Epithelial cell of esophagus (primary cell): ENCODE measurements at places on chromosomes 13 and 19.

GRCh38 chr13:48477191-48477855, 55.6 kb downstream of the RCBTB2 start:
- DNase-seq = no peak

- no peak for DNase-seq
Observed at GRCh38 chr19:16336571-16336970, 11.9 kb downstream of the KLF2 start.

DNA sequence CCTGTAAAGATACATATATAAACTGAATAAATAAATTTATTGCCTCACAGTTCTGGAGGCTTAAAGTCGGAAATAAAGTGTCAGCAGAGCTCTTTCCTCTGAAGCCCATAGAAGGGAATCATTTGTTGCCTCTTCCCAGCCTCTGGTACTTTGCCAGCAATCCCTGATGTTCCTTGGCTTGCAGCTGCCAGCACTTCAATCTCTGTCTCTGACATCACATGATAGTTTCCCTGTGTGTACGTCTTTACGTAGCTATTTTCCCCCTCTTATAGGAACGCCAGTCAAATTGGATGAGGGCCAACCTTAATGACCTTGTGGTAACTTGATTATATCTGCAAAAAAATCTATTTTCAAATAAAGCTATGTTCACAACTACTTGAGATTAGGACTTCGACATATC, 250.9 kb downstream of the LIG4 start:
- no peak for DNase-seq

GRCh38 chr19:16228637-16229321, 31.1 kb downstream of the AP1M1 start:
- DNase-seq = no peak

GRCh38 chr19:54096617-54097106, 3.9 kb downstream of the OSCAR start:
- peak; percentile 29 for DNase-seq

GRCh38 chr13:92042522-92042921, 644.1 kb downstream of the GPC5 start:
- DNase-seq = no peak

DNA sequence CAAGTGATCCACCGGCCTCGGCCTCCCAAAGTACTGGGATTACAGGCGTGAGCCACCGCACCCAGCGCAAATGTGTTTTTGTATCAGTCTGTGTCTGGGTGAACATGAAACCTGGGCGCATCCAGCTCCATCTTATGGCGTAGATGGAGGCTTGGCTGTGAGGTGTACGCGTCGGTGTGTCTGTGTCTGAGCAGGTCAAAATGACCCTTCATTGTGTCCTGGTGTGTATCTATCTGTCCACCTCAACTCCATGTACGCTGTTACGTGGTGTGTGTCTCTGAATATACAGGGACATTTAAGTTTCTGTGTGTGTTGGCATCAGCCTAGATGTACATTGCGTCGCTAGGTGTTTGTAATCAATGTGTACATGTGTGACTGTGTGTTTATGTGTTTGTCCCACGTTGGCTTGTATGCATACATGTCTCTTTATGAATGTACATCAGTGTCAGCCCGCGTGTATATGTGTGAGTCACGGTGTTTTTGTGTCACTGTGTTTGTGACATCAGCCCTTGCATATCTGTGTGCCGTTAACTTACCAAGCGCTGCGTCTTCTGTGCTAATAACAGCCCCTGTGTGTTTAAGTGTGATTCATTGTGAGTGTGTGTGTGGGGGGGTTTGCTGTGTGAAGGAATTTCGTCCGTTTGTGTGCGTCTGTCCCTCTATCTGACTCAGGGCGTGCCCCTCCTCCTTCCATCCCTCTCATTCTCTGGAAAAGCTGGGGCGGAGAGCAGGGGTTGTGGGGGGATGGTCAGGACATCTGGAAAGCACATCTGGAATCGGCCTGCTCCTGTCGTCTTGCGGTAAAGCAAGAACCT, 6.4 kb downstream of the AXL start:
- DNase-seq = peak; percentile 95

- DNase-seq = peak; percentile 37
Observed at GRCh38 chr19:53881482-53882390, at the start of gene PRKCG. PRKCG (plus strand) TSS chr19:53882197; CDS start chr19:53882495, 298 bp downstream.

GRCh38 chr13:50144246-50145160, 129.3 kb downstream of the KCNRG start:
- DNase-seq = no peak

DNA sequence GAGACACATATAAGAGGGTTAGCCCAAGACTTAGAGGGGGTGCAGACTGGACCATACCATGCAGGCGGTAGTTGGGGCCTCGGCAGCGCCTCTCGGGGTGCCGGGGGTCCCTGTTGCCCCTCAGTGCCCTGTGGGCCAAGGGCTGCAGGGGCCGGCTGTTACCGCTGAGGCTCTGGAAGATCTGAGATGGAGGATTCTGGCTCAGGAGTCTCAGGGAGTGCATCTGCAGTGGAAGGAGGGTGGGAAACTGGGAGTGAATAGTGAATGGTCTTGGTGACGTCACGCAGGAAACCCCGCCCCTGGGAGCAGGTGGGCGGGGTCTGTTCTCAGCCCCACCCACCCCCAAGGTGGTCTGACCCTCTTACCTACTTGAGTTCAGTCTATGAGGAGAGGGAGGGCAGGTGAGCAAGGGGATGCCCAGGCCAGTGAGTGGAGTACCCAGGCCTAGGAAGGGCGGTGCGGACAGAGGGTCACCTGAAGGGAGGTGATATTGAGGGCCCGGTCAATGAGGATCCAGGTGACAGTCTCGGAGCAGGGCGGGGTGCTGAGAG, 1.7 kb upstream of the DBP start:
- no peak for DNase-seq

GRCh38 chr13:36058116-36058515, 73.1 kb downstream of the DCLK1 start:
- no peak for DNase-seq

- DNase-seq = no peak
Observed at GRCh38 chr19:42427313-42427712, at the start of gene LIPE. LIPE (minus strand) TSS chr19:42427388; CDS start chr19:42427149, 239 bp downstream.

GRCh38 chr19:10419646-10420443, 493 bp upstream of the PDE4A start:
- DNase-seq = peak; percentile 53

DNA sequence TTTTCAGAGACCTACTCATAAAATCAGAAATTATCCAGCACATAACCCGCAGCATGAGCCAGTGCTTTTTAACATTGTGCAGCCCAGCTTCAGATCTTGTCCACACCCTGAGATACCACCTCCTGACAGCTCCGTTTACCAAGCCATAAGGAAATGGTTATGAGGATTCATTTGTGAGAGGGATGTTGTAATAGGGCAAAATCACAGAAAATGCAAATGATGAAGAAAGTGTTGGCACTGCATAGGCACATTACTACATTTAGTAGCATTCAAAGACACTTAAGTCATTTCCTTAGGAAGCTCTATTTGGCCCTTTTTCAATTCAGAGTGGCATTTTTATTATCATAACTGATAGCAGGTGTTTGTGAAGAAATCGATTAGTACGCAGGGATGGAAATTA, 277.5 kb downstream of the DNAJC15 start:
- DNase-seq = peak; percentile 46

DNA sequence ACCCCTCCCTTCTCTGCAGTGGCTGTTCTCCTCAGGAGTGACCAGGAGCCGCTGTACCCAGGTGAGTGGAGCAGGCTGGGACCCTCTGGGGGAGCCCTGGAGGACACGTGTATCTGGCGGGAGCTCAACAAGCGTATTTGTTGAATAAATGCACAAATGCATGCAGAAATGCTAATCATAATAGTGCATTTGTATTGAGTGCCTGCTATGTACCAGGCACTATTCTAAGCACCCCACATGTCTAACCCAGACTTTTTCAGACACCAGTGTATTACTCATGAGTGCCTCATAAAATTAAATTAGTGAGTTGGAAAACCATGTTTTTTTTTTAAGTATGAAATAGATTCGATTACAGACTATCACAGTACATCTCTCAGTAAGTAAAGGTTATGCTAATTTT, 7.9 kb downstream of the HPN start:
- DNase-seq = no peak

DNA sequence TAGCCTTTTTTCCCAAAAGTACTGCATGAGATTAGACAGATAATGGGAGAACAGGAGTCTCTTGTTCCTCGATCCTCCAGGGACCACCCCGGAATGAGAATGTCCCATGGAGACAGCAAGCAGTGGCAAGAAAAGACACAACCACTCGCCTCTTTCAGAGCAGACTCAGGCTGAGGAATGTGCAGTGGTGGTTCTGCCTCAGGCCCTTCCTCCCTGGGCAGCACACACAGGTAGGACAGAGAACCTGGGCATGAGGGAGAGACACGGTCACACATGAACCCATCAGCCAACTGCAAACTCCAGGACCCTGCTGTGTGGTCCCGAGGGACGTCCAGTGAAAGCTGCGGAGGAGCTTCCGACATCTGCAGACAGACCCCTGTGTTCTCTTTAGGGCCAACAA, 31.0 kb downstream of the CRYL1 start:
- DNase-seq = peak; percentile 69

GRCh38 chr13:36858290-36858689, 39.3 kb downstream of the RFXAP start:
- DNase-seq = peak; percentile 59

DNA sequence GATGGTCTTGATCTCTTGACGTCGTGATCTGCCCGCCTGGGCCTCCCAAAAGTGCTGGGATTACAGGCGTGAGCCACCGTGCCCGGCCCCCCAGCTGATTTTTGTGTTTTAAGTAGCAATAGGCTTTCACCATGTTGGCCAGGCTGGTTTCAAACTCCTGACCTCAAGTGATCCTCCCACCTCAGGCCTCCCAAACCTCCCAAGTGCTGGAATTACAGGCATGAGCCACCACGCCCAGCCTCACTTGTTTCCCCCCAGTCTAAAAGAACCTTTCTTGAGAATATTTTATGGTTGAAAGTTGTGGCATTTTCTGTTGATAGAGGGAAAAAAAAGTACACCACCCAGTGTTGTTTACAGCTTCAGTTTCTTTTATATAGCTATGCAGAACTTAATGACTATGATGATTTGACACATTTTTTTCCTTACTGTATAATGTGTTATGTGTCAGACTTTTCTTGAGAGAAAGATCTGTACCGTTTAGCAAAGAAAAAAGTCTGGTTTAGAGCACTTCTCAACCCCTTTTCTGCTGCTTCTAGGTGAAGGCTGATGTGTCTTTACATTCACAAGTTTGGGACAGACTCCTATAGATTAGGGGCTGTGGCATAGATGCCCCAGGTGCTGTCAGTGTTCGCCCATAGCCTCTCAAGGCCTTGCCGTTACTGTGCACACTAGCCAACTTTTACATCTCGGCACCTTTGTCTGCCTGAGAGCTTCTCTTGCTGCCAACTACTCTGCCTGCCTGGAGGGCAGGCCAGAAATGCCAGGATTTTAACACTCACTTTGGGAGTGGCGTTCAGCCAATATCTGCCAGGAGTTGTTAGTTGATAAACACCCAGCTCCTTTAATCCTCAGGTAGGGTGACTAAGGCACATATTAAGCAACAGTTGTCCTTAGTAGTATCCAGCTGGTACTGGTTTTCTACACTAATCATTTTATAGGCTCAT, 33.0 kb downstream of the KCTD4 start:
- DNase-seq = peak; percentile 99

GRCh38 chr13:110869805-110870706, 44.8 kb downstream of the ANKRD10 start:
- DNase-seq = peak; percentile 100

DNA sequence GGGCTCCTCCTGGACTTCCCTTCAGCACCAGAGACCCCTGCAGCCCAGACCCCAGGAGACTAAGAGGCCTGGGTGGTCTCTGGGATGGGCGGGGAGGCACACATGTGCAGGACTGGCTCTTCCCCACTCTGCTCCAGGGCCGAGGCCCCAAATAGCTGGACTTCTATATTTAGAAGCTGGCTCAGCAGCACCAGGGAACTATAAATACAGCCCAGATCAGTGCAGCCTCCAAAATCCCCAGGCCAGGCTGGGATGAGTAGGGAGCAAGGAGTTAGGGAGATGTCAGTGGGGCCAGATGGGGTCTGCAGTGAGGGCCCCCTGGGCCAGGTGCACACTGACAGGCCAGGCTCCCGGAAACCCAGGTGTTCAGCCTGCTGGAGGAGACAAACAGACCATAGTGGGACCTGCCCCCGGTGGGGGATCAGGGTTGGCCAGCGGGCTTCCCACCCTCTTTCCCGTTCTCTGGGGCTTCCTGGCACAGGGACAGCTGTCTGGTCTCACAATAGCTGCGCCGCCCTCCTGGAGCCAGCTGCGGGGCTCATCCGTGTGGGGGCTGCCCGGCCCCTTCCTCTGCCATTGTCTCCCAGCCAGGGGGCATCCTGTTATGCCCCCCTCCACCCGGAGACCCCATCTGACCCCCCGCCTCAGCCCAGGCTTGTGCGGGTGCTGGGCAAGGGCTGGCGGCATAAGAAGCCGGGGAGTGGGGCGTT, 5.5 kb upstream of the ADGRE5 start:
- DNase-seq = no peak

- no peak for DNase-seq
Observed at GRCh38 chr13:24742977-24743376, 21.0 kb upstream of the RNF17 start.

- DNase-seq = no peak
Observed at GRCh38 chr19:7337380-7338194, 11.2 kb upstream of the ARHGEF18 start.

- no peak for DNase-seq
Observed at GRCh38 chr19:29699861-29700260, 15.2 kb downstream of the C19orf12 start.

- peak; percentile 29 for DNase-seq
Observed at GRCh38 chr19:4660181-4660791, 9.9 kb downstream of the MYDGF start.

GRCh38 chr13:92719868-92720267, 506.7 kb upstream of the GPC6 start:
- DNase-seq = peak; percentile 1

DNA sequence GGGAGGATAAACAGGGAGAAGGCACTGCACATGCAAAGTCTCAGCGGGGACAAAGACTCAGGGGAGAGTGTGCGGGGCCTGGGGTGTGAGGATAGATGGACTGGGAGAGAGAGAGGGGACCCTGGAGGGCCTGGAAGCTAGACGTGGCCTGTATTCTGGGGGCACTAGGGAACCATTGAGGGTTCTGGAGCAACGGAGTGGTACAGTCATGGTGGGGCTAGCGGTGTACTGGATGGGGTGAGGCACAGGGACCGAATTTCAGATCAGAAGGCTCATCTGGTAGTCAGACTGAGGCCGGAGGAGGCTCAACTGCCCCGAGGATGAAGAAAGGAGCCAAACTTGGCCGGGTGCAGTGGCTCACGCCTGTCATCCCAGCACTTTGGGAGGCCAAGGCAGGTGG, 8.0 kb upstream of the SBNO2 start:
- DNase-seq = no peak

- DNase-seq = no peak
Observed at GRCh38 chr13:23934520-23934919, 37.2 kb upstream of the C1QTNF9B start.
